Chondrocyte (in vitro differentiated cells): ENCODE measurements at places on chromosomes 6 and 20.

- no peak for DNase-seq
Observed at GRCh38 chr6:156727715-156728385, 49.3 kb upstream of the ARID1B start.

GRCh38 chr20:34883087-34883688 is 6.8 kb downstream of the ACSS2 start:
- no peak for DNase-seq

GRCh38 chr6:2935566-2936291 is 32.6 kb upstream of the SERPINB9 start:
- no peak for DNase-seq

DNA sequence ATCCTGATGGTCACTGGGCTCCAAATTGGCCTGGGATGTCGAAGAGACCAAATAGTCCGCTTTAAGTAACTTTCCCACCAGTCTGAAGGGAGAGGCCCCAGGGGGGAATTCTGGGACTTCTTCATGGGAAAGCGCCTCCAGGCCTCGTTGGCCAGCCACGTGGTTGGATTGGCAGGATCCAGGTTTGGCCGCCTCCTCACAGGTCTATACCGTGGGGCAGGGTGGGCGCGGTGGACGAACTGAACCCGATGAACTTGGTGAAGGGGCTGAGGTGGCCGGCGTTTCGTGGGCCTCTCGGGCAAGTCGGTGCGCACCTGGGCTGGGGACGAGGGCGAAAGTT is 297 bp downstream of the POM121L2 start:
- DNase-seq, result no peak

DNA sequence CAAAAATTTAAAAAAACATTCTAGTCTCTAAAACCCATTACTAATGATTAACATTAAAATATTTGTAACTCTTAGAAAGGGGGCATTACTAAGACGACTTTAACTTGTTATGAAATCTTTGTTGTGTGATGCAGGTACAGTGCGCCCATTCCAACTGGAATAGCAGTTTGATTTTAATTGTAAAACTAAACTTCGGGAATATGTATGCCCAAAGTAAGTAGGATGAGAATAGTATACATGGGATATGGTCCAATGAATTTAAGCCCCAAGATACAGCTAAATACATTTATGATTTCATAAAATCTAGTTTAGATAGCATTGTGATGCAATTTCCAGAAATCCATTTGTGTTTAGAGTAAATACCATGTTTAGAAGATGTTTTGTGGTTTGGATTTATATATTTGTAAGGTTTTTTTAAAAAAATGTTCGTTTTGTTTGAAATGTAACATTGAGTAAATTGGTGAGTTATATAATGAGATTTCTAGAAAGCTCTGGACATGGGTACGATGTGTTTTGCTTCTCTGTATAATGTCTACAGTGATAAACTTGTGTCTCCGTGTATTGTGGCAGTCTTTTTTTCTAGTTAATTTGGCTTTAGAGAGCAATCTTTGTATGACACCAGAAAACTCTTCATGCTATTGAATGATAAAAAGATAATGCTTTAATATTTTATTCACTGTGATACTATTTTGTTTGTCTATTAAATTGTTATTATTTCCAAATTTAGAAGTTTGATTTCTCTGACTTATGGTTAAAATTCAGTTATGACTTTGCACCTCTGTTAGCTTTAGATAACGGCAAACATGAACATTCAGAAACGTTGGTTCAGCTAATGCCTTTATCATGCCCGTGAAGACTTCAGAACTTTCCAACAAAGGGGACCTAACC is 54.8 kb downstream of the RNF182 start:
- no peak for DNase-seq

- no peak for DNase-seq
Observed at GRCh38 chr20:8212286-8212685, 80.2 kb downstream of the PLCB1 start.

GRCh38 chr20:38109591-38110524 is 55.2 kb downstream of the TGM2 start:
- no peak for DNase-seq

DNA sequence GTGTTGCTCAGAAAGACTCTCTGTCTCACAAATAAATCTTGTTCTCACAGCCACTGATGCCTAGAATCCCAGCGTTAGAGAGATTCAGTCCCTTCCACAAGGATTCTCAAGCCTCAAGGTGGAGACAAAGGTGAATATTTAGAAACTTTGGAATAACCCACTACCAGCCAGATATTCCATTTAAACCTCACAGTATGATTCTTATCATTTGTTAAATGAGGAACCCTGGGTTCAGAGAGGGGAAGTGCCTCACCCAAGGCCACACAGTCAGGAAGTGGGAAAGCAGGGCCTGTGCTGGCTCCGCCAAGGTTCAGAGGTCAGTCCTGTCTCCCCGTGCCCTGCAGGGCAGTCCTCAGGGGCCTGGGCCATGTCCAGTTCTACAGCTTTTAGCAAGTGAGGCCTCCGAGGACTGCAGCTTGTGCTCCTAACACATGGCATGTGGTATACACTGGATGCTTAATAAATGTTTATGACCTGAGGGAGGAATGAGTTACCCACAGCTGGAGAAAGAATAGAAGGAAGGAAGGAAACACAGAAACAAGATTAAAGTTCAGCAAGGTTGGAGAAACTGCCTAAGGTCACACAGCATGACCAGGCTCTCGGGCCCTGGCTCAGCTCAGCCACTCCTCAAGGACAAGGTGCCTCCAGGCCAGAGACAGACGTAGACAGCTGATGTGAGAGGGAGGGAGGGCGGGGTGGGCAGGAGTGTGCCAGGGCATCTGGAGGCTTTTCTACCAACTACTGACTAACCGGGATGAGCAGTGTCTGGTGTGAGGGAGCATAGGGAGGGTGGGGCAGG is 3.9 kb upstream of the TGM2 start:
- no peak for DNase-seq
